ENCODE measurements at places on chromosomes 6 and 20.

- DNase-seq = no peak
Observed at GRCh38 chr20:3224681-3225421, 14.1 kb downstream of the SLC4A11 start.

DNA sequence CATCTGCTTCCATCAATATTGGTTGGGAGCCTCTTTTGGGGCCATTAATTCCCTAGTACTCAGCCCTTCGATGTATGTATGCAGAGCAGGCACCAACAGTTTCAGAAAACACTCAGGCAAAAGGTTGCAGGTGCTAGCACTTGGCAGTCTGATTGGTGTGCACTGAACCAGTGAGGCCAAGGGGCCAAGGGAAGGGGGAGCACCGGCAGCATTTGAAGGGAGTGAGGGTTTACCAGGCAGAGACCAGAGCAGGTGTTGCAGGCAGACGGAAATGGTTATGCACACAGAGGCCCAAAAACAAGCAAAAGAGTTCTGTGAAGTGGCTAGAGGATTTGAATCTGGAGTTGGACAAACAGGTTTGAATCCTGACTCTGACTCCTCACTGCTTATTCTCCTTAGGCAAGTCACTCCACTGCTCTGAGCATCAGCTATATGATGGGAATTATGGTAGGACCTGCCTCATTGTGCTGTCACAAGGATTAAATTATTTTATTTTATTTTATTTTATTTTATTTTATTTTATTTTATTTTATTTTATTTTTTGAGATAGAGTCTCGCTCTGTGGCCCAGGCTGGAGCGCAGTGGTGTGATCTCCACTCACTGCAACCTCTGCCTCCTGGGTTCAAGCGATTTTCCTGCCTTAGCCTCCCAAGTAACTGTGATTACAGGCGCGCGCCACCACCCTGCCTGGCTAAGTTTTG, 58.1 kb upstream of the SHLD1 start:
- DNase-seq = no peak

- DNase-seq = no peak
Observed at GRCh38 chr6:27592481-27593199, 119.7 kb upstream of the ZNF184 start.

- DNase-seq = no peak
Observed at GRCh38 chr20:11173916-11174315, 500.1 kb upstream of the JAG1 start.

DNA sequence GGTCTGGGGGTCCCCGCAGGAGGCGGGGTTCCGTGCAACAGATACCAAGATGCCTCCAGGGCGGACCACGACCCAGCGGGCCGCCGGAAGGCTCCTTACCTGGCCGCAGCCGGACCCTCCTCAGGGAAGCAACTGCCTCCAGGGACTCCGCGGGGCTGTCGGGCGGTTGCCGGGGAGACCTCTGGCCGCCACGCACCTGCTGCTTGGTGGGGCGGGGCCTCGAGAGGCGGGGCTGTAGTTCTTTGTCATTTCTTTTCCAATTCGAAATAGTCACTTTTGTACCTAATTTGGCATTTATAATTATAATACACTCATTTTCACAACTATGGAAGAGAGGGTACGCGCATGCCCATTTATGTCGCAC, 647 bp downstream of the AK9 start:
- peak; percentile 53 for DNase-seq

- DNase-seq = peak; percentile 76
Observed at GRCh38 chr6:28657769-28658465, 132.2 kb downstream of the GPX5 start.

All from ovary (tissue), 10 donors.